ENCODE measurements at places on chromosomes 4 and X.

- DNase-seq: peak; percentile 17
Measured at GRCh38 chrX:111411983-111412382, at the start of gene DCX. TSS of gene DCX (minus strand) at chrX:111412192. CDS start at chrX:111410398, 1,794 bp downstream.

DNA sequence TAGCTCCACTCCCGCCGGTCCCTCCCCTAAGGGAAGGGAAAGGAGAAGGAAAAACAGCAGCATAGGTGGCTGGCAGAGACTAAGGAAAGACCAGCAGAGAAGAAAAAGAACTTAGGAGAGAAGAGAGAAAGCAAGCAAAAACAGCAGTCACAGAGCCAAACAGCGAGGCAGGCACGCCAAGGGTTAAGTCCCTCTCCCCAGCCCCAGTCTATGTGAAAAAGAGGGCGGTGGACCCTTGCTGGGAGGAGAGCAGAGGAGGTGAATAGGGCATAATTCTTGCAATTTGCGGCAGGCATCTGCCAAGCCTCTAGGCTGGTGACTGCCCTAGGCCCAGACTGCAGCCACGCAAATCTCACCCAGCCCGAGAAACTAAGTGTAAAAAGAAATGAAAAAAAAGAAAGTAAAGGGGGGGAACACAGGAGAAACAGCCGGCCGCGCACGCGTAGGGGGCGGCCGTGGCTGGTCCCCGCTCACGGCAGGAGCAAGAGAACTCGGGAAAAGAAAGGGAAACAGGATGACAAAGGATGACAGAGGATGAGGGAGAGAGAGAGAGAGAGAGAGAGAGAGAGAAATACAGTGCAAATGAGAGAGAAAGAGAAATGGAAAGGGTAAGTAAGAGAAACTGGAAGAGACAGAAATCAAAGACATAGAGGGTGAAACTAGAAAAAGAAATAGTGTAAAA lies 48.6 kb downstream of the MAGEA9 start:
- no peak for DNase-seq

- no peak for DNase-seq
Measured at GRCh38 chrX:30874851-30875250, 14.2 kb downstream of the TAB3 start.

DNA sequence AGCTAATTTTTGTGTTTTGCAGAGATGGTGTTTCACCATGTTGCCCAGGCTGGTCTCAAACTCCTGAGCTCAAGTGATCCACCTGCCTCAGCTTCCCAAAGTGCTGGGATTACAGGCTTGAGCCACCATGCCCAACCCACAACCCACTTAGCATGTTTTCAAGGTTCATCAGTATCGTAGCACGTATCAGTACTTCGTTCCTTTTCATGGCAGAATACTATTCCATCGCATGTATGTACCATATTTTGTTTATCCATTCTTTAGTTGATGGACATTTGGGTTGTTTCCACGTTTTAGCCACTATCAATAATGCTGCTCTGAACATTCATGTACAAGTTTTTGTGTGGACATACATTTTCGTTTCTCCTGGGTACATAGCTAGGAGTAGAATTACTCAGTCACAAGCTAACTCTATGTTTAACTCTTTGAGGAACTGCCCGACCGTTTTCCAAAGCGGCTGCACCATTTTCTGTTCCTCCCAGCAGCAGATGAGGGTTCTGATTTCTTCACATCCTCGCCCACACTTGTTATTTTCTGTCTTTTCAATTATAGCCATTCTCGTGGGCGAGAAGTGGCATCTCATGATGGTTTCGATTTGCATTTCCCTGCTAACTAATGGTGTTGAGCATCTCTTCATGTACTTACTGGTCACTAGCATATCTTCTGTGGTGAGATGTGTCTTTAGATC lies 32.5 kb downstream of the MAN2B2 start:
- DNase-seq: no peak

DNA sequence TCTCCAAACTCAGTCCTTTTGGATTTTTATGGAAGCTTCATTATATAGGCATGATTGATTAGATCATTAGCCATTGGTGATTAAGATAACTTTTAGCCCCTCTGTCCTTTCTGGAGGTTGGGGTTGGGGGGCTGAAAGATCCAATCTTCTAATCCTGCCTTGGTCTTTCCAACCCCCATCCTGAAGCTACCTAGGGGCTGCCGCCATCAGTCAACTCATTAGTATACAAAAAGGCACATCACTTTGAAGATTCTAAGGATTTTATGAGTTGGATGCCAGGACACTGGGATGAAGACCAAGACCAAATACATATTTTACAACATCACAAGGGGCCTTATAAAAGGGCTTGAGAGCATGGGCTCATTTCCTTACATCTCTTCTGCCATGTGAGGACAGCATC lies 47.5 kb downstream of the CYTL1 start:
- no peak for DNase-seq

DNA sequence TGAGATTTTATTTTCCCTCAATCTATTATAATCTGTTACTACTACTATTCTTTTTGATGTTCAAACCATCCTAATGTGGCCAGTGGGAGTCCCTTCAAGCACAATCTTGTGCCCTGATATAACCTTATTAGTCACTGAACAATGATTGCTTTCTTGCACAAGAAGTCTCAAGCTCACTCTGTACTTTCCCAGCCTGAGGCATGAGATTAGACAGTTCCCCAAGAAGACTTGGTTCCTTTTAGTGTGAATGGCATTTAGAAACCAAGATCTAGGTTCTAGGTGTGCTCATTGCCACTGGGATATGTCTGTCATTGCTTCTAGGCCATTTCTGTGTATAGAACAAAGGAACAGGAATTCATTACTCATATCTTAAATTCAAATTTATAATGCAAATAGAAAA lies 28.0 kb upstream of the RBM41 start:
- no peak for DNase-seq

- DNase-seq: no peak
Measured at GRCh38 chr4:108107729-108108382, 60.9 kb downstream of the LEF1 start.

GRCh38 chr4:154731756-154732155 lies 12.0 kb upstream of the LRAT start:
- no peak for DNase-seq

GRCh38 chr4:137530176-137530575 lies 2.1 kb downstream of the PCDH18 start:
- DNase-seq: no peak

DNA sequence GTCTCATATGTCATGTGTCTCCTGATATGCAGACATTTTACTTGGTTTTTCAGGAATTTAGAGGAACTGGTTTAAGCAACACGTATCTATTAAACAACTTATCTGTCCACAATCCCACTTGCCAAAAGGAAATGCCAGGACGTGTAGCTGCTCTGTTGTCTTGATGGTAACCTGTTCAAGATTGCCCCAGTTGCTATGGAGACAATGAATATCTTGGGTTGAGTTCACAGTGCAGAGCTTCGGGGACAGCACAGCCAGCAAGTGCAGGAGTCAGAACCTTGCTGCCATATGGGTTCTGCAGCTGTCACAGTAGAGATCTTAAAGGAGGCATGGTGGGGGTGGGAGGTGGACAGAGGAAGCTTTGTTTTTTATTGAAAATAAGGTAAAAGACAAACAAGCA lies 28.7 kb upstream of the FAM9B start:
- no peak for DNase-seq

DNA sequence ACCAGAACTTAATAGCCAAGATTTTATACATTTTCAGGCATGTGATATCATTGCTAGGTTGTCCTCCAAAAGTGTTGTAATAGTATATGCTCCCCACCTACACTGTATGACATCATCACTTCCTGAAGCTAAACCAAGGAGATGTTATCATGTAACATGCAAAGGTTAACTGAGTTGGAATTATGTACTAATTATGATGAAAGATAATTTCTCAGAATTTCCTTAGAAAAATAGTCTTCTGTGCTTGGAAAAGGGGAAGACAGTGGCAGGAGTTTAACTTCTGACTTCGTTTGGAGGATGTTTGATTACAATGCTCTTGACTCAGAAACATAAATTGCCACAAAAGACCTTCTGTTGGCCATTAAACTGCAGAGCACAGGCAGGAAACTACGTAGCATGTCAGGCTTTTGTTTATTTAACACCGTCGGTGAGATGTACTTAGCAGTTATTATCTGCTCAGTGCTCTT lies 83.6 kb upstream of the GUCY1A1 start:
- DNase-seq: peak; percentile 36

DNA sequence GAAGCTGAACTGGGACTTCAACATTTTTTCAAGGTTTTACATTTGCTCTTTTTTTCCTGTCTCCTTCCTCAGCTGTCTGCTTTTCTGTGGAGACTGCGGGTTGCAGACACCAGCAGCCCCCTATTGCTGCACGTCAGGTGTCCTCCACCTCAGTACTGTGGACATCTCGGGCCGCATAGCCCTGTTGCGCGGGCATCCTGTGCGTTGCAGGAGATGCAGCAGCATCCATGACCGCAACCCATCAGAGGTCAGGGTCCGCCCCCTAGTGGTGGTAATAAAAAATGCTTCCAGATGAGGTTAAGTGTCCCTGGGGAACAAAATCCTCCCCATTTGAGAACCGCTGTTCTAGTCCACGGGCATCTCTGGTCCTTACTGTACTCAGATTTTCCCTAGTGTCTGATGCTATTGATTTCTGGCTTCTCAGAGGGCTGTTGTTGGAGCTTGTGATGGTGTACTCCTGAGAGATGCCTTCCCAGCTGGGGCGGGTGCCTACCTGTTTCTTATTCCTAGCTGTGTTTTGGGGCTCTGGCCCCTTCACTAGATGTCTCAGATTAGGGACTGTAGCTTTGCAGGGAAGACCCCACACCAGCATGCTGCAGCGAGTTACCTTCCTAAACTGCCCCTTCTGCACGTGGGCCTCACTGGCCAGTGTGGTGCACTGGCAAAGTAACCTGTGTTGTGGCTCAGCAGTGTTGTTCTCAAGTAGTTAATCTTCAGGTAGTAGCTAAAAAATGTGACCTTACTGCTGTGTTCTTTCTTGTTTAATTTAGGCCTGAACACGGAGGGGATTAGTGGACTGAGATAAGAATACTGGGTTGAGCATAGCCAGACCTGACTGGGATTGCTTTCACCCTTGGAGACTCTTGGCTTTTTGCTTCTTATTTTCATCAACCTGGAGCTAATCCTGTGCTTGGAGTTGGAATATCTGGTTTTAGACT lies 28.2 kb downstream of the NSD2 start:
- DNase-seq: peak; percentile 49

DNA sequence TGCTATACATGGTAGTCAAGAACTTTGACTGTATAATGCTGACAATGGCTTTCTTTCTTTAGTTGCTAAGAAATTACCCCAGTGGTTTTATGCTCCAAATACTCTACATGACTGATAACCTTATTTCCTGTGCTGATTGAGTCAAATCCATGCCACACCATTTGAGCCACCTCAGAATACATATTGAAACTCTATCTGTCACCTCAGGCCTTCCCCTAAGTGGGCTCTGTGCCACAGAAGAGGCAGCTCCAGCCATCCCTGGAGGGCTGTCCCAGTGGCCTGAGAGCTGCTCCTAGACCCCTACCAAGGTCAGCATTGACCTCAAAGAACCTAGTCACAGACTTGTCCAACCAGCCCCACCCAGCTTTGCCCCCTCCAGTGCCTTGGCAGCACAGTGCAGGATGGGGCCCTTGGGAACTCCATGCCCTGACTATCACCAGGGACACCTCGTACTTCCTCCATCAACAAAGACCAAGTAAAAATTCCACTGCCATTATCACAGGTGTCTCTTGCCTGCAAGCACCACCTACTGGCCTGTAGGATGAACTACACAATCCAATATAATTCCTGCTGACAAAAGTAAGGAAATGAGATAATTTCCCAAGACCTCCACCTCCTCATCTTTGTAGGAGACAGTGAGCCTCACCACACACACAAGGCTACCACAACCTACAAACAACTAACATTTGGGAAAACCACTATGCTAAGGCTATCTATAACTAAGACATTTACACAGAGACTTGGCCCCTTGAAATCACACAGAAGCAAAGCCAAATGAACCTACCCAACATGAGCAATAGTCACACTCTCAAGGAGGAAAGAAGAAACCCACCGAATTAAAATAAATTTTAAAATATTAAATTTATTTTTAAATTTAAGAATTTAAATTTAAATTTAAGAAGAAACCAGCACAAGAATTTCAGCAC lies 239.9 kb downstream of the NKX6-1 start:
- peak; percentile 4 for DNase-seq

DNA sequence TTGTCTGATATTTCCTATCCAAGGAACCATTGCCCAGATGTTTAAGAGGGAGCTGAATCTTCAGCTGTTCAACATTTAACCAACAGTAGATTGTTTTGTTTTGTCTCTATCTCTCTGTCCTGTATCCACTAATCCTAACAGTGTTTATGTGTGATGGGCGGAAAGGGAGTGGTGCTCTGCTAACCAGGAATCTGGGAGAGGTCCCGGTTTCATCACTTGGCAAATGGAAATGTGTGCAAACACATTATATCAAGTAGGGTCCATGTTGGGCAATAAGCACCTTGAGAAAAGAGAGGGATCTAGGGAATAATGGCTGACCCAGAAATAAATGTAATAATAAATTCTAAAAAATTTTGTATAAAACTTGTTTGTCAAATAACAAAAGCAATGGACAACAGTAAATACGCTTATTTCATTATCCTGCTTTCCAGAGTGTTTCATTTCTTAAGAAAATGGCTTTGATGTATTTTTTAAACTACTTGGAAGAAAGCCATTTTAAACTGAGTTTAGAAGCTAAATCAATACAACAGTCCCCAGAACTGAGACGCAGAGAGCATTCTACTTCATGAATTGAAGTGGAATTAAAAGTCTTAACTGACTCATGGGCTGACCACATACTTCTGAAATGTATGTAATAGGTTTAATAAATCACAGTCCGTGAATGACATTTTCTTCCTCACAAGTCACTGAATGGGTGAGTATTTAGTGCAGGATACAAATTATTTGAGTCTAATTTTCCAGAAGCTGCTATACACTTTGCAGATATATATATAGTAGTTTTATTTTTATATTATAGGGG lies 55.8 kb downstream of the EMCN start:
- no peak for DNase-seq

Data from COR-L47 (cell line).